Right lobe of liver (tissue), 6 donors: ENCODE measurements at places on chromosomes 11 and 22. TPM values are rescaled to one million over a fixed set of nuclear protein-coding genes. Genes with fewer than 3 reads are reported as not detected.

Gene PATE2
- not detected for total RNA-seq

Gene OR4A47
- total RNA-seq = not detected

Gene DHCR7
- 51.7 TPM for total RNA-seq

Gene OR51E2
- total RNA-seq = not detected

- H3K4me3 ChIP-seq = no peak overlapping the region
- no peak for DNase-seq
- no peaks in the 10 kb centered on the region for H3K36me3 ChIP-seq
- no peaks in the 10 kb centered on the region for H3K4me1 ChIP-seq
These were observed 403.5 kb downstream of the CADM1 start for GRCh38 chr11:115100706-115101105.

GRCh38 chr11:121794671-121795141 lies 321.3 kb downstream of the BLID start:
- H3K27ac ChIP-seq = no peak overlapping the region
- no peaks in the 10 kb centered on the region for H3K27me3 ChIP-seq
- H3K4me3 ChIP-seq = no peak overlapping the region
- no peaks in the 10 kb centered on the region for H3K4me1 ChIP-seq
- no peak for DNase-seq

DNA sequence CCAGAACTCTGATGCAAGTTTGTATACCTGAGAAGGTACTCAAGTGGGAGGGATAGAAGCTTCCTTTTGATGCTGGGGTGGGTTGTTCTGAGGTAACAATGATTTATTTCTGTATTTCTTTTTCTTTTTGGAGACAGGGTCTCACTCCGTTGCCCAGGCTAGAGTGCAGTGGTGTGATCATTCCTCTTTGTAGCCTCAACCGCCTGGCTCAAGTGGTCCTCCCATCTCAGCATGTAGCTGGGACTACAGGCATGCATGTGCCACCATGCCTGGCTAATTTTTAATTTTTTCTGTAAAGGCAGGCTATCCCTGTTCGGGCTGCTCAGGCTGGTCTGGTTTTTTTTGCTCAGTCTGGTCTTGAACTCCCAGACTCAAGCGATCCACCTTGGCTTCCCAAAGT lies 7.9 kb downstream of the KDM2A start:
- no peaks in the 10 kb centered on the region for H3K4me1 ChIP-seq
- H3K4me3 ChIP-seq = no peak overlapping the region
- H3K36me3 ChIP-seq = peaks cover 20% of the 10 kb centered on the region

DNA sequence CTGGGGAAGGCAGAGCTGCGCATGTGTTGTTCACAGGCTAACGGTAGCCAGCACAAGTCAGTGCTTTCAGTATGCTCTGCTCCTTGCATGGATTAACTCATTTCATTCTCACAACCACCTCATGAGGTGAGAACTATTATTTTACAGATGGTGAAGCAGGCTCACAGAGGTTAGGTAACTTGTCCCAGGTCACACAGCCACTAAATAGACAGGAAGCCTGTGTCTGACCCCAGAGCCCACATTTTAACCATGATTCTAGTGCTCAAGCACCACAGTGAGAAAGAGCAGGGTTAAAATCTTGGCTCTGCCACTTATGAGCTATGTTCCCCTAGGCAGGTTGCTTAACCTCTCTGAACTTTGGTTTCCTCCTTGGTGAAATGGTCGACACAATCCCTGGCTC lies 6.2 kb upstream of the SNX15 start:
- H3K27ac ChIP-seq = no peak overlapping the region
- H3K4me1 ChIP-seq = no peaks in the 10 kb centered on the region
- no peaks in the 10 kb centered on the region for H3K27me3 ChIP-seq
- H3K36me3 ChIP-seq = no peaks in the 10 kb centered on the region

GRCh38 chr22:49807780-49808708 lies 19.6 kb downstream of the BRD1 start:
- H3K27me3 ChIP-seq = no peaks in the 10 kb centered on the region
- no peak for DNase-seq
- peaks cover 16% of the 10 kb centered on the region for H3K36me3 ChIP-seq
- no peak overlapping the region for H3K27ac ChIP-seq

DNA sequence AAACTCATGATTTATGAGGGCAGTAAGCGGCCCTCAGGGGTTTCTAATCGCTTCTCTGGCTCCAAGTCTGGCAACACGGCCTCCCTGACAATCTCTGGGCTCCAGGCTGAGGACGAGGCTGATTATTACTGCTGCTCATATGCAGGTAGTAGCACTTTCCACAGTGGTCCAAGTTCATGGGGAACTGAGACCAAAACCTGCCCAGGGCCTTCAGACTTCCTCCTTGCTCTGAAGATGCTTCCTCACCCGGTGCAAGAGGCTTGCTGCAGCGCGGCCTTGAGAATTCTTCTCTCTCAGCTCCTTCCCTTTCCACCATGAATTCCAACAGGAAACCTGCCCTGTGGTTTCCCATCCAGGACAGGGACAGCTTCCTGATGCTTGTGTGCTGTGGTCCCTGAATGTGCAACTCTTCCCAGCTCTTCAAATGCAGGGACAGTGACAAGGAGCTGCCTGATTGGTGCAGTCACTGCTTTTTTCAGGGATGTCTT lies 53.9 kb downstream of the GGTLC2 start:
- no peaks in the 10 kb centered on the region for H3K27me3 ChIP-seq
- no peaks in the 10 kb centered on the region for H3K4me1 ChIP-seq
- no peak overlapping the region for H3K4me3 ChIP-seq
- no peak overlapping the region for H3K27ac ChIP-seq
- no peak for DNase-seq
- H3K36me3 ChIP-seq = no peaks in the 10 kb centered on the region

DNA sequence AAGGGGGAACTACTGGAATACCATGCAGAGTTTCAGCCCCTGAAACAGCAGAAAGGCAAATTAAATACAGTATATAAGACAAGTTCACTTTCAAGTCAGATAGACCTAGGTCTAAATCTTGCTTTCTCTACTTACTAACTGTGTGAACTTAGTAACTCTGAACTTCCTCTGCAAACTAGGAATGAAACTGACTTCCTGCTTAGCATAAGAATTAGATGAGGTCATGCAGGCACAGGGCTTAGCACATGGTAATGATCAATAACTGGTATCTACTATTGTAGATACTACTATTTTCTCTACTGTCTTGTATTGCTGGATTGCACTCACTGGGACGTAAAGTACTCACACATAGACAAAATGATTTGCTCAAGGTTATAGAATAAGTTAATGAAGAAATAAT lies 51.5 kb upstream of the MTNR1B start:
- no peaks in the 10 kb centered on the region for H3K4me1 ChIP-seq
- H3K4me3 ChIP-seq = no peak overlapping the region
- H3K27me3 ChIP-seq = no peaks in the 10 kb centered on the region
- no peak for DNase-seq
- H3K27ac ChIP-seq = no peak overlapping the region
- H3K36me3 ChIP-seq = no peaks in the 10 kb centered on the region

DNA sequence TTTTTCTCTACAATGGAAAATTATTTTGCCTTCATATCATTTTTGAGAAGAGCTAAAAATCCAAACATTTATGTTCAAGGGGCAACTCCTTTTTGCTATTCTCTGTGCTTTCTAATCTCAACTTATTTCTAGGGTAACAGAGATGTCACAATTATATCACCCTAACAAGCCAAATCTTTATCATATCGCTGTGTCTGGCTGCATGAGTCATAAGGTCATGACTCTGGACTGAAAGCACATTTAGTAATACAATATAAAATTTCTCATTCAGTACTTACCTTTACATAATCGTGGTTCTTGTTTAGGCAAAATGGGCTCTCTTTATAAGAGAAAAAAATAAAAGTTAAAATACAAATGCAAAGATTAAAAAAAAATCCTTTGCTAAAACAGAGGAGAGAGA lies 326.0 kb downstream of the CASP12 start:
- no peak overlapping the region for H3K27ac ChIP-seq
- H3K4me3 ChIP-seq = no peak overlapping the region
- DNase-seq = no peak

DNA sequence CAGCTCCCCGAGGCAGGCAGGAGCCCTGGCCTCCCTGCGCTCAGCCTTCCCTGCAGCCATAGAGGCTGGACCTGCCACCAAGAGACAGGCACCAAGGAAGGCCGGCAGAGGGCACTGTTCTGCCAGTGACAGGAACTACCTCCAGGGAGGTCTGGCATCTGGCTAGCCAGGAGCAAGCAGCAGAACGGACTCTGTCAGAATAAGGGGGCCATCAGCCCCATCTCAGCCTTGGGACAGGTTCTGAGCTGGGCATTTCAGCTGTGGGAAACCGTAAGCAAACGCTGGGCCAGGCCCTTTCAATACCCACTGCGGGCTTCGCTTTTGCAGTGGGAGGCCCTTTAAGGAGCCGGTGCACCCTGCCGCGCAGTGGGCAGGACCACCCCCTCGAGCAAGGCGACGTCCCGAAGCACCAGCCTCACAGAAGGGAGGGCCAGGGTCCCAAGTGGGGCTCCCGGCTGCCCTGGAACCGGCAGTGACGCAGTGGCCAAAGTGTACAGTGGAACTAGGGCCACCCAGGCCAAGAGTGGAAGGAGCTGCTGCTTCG lies 18.2 kb downstream of the IFT27 start:
- H3K4me1 ChIP-seq = no peaks in the 10 kb centered on the region
- no peaks in the 10 kb centered on the region for H3K27me3 ChIP-seq

DNA sequence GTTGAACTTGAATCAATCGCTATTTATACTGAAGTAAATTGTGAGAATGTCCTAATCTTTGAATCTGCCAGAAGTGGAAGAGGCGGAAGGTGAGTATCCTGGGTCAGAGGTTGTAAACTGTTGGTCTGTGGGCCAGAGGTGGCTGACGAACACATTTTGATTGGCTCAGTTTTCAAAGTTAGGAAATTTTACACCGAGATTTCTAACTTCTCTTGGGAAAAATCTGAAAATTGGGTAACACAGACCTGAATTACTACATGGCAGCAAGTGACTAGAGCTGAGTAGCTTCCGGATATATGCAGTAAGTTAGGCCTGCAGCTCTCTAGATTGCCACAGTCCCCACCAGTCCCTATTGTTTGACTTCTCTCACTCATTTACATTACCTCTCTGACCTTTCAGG lies 56.8 kb upstream of the ALKBH3 start:
- no peak for DNase-seq
- H3K4me3 ChIP-seq = no peak overlapping the region
- H3K27ac ChIP-seq = no peak overlapping the region
- no peaks in the 10 kb centered on the region for H3K27me3 ChIP-seq
- no peaks in the 10 kb centered on the region for H3K4me1 ChIP-seq

GRCh38 chr11:67486481-67487195 lies 3.8 kb downstream of the AIP start:
- H3K4me1 ChIP-seq = peaks cover 15% of the 10 kb centered on the region
- peak; percentile 48 for DNase-seq
